ENCODE measurements at places on chromosomes 4 and X. TPM values are rescaled to one million over a fixed set of nuclear protein-coding genes. Genes with fewer than 3 reads are reported as not detected.

Gene CFAP99
- total RNA-seq, result not detected

Gene USP11
- 34.8 TPM for total RNA-seq

Gene EDA
- 0.34 TPM for total RNA-seq

Gene HHIP
- total RNA-seq, result 3.0 TPM

Gene RNF128
- 0.17 TPM for total RNA-seq

Gene UCP1
- total RNA-seq, result not detected

Gene SEPSECS
- 2.8 TPM for total RNA-seq

Gene SCML2
- total RNA-seq, result 1.2 TPM

Gene PROM1
- 0.17 TPM for total RNA-seq

Gene STPG2
- total RNA-seq, result not detected

Gene CXCL1
- total RNA-seq, result 7.3 TPM

Gene HERC3
- total RNA-seq, result 8.8 TPM

Gene HOPX
- 33.6 TPM for total RNA-seq

Gene MAGEB2
- not detected for total RNA-seq
